SHP77 treated with DMSO at 0.1 percent for 48 hours (cell line): ENCODE measurements at places on chromosomes 5 and 9.

DNA sequence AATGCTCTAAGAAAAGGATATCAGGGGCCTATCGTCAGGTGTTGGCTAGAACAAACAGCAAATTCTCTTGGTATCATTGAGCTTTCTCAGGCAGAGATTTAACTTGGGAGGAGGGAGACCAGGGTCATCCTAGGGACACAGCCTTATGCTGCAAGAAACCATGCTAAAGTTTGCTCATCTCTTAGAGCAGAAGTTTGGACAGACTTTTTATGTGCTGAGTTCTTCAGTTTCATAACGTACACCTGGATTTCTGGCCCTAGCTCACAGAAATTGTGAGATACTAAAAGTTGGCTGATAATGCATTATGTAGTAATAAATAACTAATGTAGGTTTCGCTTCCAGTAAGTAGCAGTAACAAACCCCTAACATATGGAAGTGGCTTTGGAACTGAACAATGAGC, 1359.8 kb upstream of the CDH9 start:
- DNase-seq = no peak

DNA sequence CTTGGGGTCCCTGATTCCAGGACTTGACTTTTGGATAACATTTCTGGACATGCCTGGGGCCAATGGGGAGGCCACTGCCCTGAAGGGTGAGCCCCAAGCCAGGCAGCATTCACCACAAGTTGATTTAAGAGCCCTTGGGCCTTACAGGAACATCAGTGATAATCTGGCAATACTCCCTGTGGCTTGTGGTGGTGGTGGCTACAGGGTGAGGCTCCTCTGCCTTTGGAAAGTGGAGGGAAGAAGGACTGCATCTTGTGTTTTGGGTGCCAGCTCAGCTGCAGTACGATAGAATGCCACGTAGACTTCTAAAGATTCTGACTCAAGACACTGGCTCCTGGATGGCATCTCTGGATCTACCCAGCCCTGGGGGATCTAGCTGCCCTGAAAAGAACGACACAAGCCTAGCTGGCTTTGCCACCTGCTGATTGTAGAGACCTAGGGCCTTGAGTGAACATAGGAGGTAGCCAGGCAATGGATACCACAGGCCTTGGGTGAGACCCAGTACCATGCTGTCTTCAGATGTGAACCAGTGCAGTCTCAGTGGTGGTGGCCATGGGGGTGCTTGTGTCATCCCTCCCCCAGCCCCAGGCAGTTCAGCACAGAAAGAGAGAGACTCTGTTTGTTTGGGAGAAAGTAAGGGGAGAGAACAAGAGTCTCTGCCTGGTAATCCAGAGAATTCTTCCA, 79.0 kb upstream of the DAP start:
- no peak for DNase-seq

DNA sequence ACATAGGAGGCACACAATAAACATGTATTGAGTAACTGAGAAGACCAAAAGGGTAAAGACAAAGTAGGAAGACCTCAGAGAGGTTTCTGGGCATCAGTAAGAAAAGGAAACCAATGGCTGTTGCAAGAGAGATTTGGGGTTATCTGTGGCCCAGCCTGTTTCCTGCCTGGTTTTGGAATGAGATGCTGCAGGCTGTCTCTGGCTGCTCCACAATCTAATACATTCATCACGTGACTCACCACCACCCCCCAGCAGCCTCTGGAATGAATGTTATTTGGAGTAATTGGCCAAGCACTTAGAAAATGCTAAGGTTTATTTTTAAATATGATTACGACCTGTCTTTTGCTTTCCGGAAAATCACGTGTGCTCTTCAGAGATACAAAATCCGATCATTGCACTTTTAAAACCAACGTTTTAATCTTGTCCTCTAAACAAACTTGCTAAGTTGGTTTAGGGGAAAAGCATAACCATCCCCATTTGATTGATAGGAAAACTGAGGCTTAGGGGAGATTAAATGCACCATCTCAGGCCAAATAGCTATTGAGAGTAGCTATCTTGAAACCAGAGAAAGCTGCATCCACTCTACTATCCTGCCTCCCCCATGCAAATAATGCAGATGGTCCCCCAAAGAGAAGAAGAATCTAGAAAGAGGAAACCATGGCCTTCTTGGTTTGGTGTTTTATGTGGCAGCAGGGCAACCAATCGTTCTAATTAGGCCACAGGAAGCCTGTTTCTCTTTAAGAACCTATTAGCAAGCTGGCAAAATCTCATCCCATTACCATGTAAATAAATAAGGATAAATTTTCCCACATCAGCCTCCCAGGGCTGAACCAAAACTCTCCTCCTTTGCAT, 151.8 kb upstream of the ADRA1B start:
- DNase-seq = no peak

DNA sequence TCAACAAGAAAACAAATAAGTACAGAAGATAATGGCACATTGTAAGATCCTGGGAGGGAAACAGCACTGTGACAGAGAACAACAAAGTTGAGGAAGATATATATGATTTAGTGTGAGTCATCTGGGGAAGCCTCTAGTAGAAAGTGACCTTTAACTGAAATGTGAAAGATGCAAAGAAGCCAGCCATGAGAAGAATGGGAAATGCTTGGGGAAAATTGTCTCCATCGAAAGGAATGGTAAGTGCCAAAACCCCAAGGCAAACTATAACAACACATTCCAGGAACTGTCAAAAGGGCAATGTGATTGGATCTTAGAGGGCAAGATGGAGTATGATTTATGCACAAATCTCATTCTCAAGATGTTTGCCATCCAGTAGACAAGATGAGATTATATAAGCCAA, 537.8 kb upstream of the BRINP1 start:
- DNase-seq = no peak

DNA sequence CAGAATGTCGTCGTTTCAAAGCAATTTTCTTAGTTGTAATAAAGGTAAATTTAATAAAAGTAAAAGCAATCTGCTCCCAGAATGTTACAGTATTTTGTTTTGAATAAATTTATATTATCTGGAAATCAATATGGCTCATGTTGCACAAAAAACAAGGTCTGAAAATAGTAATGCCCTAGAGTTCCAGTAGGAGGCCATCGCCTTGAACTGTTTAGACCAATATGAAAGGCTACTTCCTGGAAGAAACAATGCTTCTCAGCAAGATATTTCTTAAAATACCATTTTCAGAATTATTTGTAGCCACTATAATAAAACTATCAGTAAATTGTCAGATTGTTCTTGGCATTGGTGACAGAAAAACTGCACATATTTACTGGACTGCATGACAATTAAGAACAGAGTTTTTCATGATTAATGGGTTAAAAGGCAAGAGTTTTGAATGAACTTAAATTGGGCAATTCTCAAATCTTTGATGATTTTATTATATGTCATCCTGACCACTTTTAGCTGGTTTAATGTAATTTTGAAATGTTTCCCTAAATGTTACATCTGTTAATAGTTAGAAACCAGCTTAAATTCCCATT, 153.2 kb downstream of the COMMD10 start:
- no peak for DNase-seq

DNA sequence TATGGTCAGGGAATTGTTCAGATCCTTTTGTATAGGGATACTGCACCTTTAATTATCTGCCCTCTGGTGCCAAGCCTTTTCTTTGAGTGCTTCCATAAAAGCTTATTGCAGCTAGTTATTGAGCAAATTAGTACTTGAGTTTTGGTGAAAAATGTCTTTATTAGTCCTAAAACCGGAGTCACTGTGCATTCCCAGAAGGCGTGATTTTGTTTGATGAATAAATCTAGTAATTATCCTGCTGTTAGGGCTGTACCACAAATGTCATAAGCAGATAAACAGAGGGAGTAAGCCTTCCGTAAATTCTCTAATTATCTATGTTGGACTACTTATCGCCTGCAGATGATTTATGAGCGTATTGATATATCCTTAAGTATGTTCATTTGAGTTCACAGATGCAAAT, 620.7 kb upstream of the ARRDC3 start:
- DNase-seq = no peak

- no peak for DNase-seq
Measured at GRCh38 chr9:133189826-133190225, 19.2 kb downstream of the OBP2B start.

GRCh38 chr9:71743882-71744281, 24.4 kb downstream of the CEMIP2 start:
- DNase-seq = no peak

DNA sequence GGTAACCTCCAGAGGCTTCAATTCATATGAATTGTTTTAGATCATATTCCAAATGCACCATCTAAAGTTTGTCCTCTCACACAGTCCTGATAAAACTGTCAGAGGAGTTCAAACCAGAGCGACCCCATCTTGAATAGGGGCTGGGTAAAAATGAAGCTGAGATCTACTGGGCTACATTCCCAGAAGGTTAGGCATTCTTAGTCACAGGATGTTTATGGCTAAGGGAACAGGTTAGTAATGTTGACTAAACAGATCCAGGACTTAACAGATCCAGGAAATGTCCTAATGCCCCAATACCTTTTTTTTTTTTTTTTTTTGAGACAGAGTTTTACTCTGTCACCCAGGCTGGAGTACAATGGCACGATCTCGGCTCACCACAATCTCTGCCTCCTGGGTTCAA, 192.6 kb upstream of the PRDM9 start:
- no peak for DNase-seq

- DNase-seq = no peak
Measured at GRCh38 chr9:91868732-91869391, 81.2 kb downstream of the ROR2 start.

DNA sequence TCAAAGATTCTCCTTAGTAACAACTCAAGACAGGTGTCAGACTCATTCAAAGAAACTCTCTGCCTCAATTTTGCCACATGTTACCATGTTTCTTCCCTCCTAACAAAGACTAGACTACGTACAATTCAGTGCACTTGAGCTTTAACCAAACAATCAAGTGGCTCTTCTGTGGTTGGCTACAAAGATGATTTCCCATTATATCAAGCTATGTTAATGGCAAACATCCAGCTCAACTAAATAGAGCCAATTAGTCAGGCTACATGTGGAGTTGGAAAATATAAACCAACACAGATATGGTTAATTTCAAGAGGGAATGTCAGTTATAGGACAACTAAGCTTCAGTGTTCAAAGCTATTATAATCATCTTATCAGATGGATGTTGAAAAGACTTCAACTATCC, 29.2 kb upstream of the ADRA1B start:
- DNase-seq = no peak

GRCh38 chr5:139690064-139690802, 42.1 kb downstream of the CXXC5 start:
- DNase-seq = no peak

- DNase-seq = no peak
Measured at GRCh38 chr9:87464110-87464991, 33.3 kb upstream of the DAPK1 start.

DNA sequence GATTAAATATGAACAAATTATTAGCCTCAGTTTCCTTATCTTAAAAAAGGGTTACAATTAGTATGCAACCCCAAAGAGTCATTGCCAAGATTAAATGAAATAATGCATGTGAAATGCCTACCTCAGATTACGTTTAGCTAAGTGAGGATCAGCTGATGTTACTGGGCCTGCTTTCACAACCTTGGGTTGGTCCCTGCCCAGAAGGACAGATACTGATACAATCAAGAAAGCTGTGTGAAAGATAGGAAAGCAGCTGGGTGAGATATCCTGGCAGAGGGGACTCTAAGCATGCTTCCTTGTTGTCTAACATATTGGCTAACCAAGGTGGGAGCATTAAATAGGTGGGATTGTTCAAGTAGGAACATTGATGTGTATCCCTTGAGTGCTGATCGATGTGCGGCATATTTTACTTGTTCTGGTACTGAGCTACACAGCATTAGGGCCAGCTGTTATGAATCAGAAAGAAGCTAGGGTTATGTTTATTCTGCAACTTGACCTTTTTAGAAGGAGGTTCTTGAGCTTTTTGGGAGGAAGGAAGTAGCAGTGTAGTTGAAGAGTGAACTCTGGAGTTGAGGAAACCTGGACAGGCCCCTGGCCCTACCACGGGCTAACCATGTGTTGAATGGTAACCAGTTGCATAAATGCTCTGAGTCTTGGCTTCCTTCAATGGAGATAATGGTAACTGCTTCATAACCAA, 28.9 kb downstream of the SNX24 start:
- DNase-seq = no peak

DNA sequence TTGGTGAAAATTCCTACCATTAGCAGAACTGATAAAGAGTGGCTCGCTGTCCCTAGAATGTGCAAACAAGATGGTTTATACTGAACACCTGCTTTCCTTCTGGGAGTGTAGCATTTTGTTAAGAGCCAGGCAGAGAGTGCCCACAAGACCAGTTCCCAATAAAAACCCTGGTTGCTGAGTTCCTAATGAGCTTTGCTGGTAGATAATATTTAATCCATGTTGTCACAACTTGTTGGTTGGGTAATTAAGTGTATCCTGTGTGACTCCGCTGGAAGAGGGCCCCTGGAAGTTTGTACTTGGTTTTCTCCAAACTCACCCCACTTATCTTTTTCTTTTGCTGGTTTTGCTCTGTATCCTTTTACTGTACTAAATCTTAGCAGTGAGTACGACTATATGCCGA, 39.5 kb upstream of the GOLGA1 start:
- DNase-seq = no peak

DNA sequence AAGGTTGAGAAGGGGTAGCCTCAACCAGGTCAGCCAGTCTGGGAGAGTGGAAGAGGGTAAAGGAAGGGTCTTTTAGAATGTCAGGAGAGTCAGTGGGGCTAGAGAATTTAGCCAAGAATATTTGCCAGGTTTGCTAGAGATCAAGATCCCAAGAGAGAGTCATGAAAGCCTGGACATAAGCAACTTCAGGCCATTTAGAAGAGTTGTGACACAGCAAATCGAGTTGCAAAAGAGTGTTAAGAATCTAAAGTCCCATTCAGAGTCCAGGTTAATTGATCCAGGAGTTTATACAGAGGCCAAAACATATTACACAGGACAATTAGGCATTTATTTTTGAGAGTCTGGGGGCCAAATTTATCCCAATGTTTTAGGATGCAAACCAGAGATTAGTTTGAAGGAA, 1260.1 kb upstream of the ACO1 start:
- no peak for DNase-seq

GRCh38 chr5:25823330-25823873, 1178.6 kb upstream of the CDH10 start:
- no peak for DNase-seq

- DNase-seq = peak; percentile 25
Measured at GRCh38 chr9:135811801-135812200, 95.5 kb downstream of the CAMSAP1 start.

GRCh38 chr5:143922718-143923117, 110.8 kb downstream of the HMHB1 start:
- no peak for DNase-seq

- DNase-seq = no peak
Measured at GRCh38 chr5:75928992-75929391, 154.2 kb upstream of the SV2C start.

DNA sequence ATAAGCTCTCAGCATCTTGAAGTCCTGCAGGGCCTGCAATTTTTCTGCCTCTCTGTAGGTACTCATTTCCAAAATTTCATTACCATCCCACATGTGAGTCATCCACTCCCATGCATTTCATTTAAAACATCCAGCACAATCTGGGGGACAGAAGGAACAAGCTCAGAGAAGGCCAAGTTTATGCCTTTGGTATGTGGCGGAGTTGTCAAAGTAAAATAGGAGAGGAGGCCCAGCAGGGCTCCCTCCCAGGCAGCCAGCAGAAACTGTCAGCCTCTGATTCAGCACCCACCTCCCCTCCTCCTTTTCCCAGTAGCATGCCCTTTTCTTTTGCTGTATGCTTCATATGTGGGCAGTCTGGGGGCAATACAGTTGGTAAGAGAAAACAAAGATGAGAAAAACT, 126.4 kb upstream of the ZNF366 start:
- DNase-seq = no peak
